Activated CD4-positive, alpha-beta memory T cell treated with anti-CD3 and anti-CD28 coated beads, Interleukin-2, amount 10 ng/mL, durations not matched to agents 7 days and 5 days (primary cell): ENCODE measurements at places on chromosomes 7 and 10. TPM values are rescaled to one million over a fixed set of nuclear protein-coding genes. Genes with fewer than 3 reads are reported as not detected.

- no peak for DNase-seq
Observed at GRCh38 chr10:60338002-60338564, 51.6 kb downstream of the ANK3 start.

GNAI1 gene
- total RNA-seq, result not detected

GRCh38 chr10:83274088-83274487 lies 865.2 kb upstream of the GHITM start:
- no peak for DNase-seq

- no peak for DNase-seq
Observed at GRCh38 chr7:141462958-141463357, 88.3 kb upstream of the AGK start.

SPDYE2 gene
- not detected for total RNA-seq

RNF32 gene
- 3.4 TPM for total RNA-seq

TUBB8 gene
- not detected for total RNA-seq

DNA sequence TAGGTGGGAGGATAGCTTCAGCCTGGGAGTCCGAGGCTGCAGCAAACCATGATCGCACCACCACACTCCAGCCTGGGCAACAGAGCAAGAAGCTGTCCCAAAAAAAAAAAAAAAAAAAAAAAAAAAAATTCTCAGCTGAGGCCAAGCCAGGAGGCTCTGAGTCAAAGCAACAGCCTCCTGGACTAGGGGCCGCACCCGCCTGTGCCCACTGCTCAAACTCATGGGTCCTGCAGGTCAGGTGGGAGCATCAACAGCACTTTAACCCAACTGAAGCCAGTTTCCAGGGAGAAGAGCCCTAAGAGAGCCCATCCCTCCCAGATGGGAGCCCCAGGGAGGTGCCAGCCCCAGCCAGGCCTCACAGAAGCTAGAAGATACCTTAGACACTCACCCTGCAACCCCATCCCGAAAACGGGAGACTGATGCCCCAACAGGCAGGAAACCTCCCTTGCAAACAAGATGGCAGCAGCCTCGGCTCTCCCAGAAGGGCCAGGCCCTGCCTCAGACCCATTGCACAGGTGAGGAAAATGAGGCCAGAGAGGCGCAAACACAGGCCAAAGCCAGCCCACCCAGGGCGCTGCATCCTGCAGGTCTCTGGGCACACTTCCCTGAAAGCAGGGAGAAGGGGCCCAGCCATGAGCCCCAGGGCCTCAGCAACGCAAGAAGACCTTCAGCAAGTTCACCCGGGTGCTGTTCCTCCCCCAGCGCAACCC lies 11.0 kb downstream of the PDGFA start:
- no peak for DNase-seq

DNA sequence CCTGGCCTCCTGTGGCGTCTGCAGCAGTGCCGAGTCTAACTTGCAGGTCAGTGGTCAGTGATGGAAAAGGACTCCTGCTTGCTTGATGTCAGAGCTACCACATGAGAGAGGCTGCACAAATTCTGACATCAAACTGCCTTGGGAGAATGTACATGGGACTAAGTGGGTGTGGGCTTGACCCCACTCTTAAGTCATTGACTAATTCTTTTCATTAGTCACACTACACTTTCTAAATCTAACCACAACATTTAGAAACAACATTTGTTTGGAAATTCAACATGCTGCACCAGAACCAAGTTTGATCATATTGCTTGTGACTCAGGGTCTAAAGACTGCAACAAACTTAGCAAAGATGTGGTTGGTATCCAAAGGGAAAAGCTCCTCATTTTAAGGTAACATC lies 24.4 kb upstream of the CDC14C start:
- DNase-seq, result no peak

- no peak for DNase-seq
Observed at GRCh38 chr7:128202287-128202957, 38.7 kb upstream of the LEP start.

DNA sequence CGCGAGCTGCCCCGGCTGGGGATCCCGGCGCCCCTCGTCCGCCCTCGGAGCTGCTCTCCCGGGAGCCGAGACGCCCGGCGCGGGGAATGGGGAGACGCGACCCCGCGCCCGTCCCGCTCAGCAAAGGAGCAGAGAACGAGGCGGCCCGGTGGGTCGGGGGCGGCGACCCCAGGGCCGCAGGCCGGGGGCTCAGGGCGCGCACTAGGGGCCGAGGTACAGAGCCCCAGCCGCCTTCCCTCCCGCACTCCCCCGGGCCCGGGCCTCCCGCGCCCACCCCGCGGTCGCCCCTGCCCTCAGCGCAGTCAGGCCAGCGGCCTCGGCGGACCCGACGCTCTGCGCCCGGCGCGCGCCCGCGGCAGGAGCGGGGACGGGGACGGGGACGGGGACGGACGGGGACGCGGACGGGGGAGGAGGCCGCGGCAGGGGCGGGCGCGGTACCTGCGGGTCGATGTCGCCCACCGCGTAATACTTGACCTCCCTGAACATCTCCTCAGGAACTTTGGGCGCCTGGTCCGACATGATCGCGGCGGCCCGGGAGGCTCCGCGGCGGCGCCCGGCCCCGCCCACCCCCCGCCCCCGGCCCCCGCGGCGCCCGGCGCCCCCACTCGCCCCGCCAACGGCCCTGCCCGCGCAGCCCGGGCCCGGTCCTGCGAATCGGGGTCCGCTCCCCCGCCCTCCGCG lies 373 bp downstream of the PAXIP1 start:
- DNase-seq, result peak; percentile 39
